ENCODE measurements at places on chromosomes 12 and 14.

DNA sequence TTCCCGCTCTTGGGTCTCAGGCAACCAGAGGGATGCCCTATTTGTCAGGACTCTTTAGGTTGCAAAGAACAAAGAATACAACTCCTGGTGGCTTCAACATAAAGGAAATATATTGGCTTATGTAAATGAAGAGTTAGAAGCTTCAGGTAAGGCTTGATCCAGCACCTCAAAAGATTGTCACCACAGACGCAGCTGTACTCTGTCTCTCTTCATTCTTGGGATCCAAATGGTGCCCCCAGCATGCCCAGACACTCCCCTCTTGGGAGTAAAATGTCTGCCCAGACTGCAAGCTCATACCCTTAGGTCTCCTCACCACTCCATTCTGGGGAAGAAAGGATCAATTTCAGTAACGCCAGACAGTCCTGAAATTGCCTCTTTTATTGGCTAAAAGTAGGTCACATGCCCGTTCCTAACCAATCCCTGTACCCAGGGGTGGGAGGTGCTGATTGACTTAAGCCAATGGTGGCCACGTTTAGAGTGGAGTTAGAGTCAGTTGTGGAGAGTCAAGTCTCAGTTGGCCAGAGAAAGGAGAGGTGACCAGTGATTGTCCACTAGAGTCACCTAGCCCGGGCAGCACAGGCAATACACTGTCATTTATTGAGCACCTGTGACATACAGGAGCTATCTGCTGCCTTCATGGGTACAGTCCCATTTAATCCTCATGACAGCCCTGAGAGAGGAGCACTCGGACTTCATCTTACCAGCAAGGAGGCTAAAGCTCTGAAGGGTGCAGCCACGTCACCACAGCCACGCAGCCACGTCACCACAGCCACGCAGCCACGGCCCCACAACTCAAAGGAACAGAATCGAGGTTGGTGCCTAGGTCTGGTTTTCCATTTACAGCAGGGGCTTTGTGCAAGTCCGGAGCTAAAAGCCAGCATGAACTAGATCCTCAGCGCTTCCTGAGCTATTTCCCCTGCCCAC is 19.7 kb upstream of the BEGAIN start:
- DNase-seq = no peak

- DNase-seq = no peak
Measured at GRCh38 chr12:76303989-76304460, 44.2 kb downstream of the BBS10 start.

- no peak for DNase-seq
Measured at GRCh38 chr12:30201301-30202160, 417.8 kb upstream of the TMTC1 start.

DNA sequence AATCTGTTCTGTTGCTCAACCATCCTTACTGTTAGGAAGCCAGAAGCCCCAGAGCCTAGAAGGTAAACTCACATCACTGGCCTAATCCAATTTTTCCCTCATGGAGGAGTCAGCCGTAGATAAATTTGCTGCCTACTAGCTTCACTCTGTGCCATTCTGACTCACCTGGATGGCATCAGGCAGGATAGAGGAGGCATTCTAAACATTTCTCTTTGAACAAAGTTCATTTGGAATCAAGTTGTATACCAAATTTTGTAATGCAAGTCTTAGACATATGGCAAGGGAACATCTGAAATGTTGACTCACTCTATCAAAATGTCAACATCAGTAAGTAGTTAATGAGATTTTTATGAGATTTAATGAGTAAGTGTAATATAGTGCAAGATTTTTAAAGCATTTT is 13.6 kb upstream of the TBC1D30 start:
- DNase-seq = no peak

- no peak for DNase-seq
Measured at GRCh38 chr14:30596935-30597334, 25.2 kb upstream of the SCFD1 start.

- DNase-seq = no peak
Measured at GRCh38 chr14:22291406-22291805, 297.6 kb downstream of the DAD1 start.

DNA sequence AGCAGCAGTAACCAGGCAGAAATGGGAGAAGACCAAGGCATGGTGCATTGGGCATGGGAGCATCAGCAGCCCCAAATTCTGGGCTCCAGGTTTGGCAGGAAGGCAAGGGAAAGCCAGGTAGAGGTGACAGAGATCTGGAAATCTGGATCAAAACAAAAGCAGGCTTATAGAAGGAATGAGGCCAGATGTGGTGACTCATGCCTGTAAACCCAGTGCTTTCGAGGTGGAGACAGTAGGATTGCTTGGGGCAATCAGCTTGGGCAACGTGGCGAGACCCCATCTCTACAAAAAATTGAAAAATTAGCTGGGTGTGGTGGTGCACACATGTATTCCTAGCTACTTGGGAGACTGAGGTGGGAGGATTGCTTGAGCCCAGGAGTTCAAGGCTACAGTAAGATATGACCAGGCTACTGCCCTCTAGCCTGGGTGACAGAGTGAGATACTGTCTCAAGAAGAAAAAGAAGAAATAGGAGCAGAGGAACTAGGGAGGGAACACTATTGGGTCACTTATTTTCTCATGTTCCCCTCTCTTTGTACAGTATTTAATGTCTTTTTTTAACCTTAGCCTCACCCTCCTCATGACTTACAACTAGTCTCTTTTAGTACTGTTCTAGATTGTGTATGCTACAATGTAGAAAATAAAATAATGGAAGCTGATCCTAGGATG is 25.1 kb downstream of the SLC4A8 start:
- DNase-seq = no peak

DNA sequence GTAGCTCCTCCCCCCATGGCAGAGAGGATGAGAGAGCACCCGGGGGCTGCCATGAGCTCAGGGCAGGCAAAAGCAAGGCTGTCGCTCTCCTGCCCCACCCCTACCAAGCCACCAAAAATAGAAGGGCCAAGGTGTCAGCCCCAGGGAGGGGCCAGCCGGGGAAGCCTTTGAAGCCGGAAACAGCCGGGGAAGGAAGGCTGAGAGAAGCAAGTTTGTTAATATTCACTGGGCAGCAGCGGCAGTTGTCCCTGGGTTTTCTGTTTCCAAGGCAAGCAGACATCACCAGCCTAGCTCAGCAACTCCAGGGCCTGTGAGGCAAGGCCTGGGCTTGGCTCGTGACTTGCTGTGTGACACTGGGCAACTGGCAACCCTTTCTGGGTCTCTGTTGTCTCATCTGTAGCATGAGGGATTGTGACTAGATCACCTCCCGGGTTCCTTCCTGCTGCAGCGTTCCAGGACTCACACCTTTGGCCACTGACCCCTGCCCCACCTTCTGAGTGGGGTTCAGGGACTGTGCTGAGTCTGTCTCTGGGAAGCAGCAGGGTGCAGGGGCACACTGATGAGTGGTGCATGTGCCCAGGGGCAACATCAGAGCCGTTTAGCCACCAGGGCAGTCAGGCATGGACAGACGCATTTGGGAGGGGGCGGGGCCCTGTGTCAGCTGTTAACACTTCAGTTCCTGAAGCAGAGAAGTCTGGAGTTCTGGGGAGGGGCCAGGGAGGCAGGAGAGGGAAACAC is 24.3 kb downstream of the SYNDIG1L start:
- DNase-seq = peak; percentile 8

DNA sequence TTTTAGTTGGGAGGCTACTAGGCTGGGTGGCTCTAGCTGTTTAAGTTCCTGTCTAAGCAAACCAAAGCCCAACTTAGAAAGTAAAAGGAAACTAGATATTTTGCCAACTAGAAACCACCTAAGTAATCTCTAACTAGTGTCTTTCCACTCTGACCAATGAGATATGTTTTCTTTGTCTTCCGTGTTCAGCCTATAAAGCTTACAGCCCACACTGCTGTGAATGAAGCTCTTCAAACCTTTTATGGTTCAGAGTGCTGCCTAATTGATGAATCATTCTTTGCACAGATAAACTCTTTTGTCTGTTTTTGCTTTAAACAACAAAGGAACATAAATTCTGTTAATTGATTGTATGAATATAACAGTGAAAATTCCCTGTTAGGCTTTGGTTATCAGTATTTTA is 66.1 kb downstream of the FUT8 start:
- no peak for DNase-seq

Data from pons (tissue), 1 donor.